ENCODE measurements at places on chromosomes 13 and 19.

- no peak for DNase-seq
Observed at GRCh38 chr19:39852882-39853281, 6.7 kb upstream of the FBL start.

- no peak for DNase-seq
Observed at GRCh38 chr13:45537516-45537915, 72.8 kb downstream of the COG3 start.

DNA sequence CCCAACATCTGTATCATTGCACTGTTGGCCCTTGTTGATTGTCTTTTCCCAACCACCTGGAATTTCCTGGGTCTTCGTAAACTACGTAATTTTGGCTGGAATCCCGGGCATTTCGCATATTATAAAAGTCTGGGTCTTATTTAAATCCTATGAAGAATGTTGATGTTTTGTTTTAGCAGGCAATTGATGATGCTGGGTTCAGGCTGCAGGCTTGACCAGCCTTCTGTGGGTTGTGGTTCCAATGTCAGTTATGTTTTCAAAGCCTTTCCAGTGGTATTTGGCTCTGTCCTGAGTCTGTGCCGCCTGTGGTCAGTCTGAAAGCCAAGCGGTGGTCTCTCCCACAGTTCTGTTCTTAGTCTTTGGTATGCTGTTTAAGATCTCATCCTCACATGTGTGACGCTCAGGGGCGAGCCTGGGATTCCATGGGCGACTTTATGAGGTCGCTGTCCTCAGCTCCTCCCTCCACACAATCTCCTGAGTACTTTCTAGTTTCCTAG, 12.4 kb downstream of the SLC35E1 start:
- no peak for DNase-seq

GRCh38 chr19:29551774-29552173, 26.0 kb downstream of the VSTM2B start:
- DNase-seq = no peak

- no peak for DNase-seq
Observed at GRCh38 chr13:58823701-58824100, 1192.2 kb downstream of the PCDH17 start.

DNA sequence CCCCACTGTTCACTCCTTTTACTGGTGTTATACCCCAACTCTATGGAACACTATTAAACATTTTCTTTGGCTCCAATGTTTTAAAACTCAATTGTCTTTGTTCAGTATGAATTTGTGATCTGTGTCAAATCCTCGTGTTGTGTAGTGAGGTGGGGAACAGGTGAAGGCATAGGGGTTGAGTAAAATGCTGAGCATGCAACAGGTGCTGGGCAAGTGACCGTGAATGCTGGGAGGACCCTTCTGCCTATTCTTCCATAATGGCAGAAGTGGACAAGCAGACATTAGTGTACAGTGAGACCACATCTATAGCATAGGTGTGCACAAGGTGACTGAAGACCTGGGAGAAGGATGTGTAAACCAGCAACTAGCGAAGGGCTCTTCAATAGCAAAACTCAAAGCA, 1188.0 kb downstream of the UQCRFS1 start:
- DNase-seq = no peak

DNA sequence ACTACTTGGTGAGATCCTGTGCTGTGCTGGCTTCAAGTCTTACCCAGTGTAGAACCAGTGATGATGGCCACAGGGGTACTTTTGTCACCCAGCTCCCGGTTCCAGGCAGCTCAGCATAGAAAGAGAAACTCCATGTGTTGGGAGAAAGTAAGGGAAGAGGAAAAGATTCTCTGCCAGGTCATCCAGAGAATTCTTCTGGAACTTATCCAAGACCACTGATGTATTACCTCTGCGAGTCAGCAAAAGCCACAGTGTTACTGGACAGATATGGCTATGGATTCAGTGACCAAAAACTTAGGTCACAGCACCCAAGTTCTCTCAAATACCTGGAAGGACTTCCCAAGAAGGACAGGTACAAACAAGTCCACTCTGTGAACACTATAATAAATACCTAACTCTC, 399.5 kb upstream of the MIR17HG start:
- no peak for DNase-seq
